ENCODE measurements at places on chromosomes 3 and 15.

DNA sequence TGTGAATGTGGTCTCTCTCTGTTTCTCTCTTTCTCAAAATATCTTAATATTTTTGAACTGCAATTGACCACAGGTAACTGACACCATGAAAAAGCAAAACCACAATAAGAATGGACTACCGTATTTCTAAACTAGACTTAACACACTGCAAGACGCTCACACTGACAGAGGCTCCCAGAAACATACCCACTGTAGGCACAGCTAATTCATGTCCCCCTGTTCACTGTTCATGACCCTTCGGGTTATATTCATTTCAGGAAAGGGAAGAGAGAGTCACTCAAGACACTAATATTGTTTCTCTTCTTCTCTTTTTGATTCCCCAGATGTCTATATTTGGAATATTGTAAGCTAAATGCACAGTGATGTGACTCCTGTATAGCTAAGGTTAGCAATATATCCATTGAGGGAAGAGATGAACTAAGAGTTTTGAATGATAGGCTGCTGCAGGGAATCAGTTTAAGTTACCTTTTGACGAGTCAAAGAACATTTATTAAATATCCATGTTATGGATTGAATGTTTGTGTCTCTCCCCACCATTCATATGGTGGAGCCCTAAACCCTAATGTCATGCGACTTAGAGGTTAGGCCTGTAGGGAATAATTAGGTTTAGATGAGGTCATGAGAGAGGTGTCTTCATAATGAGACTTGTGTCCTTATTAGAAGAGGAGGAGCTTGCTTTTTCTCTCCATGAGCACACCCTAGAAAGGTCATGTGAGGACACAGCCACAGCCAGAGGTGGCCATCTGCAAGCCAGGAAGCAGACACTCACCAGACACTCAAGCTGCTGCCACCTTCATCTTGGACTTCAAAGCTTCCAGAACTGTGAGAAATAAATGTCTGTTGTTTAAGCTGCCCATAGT is 216.6 kb upstream of the GRM7 start:
- peak; percentile 36 for DNase-seq

- no peak for DNase-seq
These were observed 4.3 kb downstream of the SLCO3A1 start for GRCh38 chr15:91857772-91858171.

DNA sequence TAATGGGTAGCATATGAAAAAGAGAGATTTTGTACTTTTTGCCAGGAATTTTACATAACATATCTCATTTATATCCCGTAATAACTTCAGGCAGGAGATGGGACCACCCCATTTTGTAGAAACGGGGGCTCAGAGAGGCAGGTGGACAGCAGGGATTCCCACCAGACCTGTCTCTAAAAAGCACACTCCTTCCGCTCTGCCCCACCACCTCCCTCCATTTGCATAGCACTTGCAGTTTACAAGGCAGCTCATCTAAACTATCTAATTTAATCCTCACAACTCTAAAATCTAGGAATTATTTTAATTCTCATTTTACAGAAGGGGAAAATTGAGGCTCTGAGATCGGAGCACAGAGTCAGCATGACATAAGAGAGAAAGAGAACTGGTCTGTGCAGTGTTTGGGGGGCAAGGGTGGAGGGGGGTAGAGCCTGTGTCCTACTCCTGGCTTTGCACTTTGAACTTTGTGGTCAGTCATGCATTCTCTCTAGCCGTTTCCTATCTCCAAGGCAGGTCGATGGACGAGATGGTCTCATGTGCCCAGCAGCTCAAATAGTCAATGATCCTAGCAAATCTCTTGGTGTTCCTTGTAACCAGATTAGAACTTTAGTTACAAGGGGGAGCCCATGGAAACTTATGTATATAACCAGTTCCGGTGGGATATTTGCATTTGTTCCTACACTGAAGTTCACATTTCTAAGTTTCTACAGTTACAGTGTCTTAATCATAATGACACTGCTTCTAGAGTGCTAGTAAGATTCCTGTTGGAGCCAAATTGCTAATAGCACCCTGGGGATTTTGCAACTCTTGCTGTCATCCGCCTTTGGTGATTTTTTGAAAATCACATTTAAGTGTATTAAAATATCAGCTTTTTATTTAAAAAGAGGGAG is 18.6 kb downstream of the CRYGS start:
- no peak for DNase-seq

DNA sequence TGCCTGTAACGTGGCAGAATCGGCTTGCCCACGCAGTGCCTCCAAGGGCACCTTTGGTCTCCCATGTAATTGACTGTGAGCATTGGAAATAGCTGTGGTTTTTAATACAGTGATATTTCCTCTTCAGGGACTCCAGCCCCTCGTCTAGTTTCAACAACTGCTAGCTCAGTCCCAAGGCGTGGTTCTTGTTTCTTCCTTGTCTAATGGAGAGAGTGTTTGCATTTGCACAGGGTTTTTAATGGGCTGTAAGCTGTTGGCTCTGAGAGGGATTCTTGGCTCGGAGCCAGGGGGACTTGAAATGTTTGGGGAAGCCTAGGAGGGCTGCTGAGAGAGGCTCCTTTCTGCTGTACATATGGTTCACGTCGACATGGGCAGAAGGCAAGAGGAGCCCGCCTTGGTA is 86.2 kb downstream of the THSD4 start:
- DNase-seq, result peak; percentile 71

GRCh38 chr3:164752812-164753211 is 325.5 kb downstream of the SI start:
- no peak for DNase-seq

DNA sequence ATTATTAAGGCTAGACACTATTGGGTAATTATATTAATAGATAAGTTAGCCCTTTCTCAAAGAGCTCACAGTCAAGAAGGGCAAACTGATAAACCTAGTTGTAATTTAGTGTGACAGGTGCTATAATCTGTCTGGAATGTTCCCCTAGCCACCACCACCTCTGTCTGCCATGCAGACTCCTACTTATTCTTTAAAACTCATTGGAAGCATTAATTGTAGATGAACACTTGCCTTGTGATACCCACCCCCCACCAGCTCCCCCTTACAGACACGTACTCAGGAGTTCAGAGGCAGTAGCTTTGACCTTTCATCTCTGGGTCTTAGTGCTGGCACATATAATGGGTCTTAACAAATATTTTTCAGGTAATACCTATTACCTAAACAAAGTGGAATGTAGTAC is 195.9 kb downstream of the TP63 start:
- DNase-seq, result no peak

- DNase-seq, result peak; percentile 97
These were observed at the start of gene ALCAM for GRCh38 chr3:105366326-105367062. Gene ALCAM, plus strand, starts transcription at chr3:105366909.

DNA sequence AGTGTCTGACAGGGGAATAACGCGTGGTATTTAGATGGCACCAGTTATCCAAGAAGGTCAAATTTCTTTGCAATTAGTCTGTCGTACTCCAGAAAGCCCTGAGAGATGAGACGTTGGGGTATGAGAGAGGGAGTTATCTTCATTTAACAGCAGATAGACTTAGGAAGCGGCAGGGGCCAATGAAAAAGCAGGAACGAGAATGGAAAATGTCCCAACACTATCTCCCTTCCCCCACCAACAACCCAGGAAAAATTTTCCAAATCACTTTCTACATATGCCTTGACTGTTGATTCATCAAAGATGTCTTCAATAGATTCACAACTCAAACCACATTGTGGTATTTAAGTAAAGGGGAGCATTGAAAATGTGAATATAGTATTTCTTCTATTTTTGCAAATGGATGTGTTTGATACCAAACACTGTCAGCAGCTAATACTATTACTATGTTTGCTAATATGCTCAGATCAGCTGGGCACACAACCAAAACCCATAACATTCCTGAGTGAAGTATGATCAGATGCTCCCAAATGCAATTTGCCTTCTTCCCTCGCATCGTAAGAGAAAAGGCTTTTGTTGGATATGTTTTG is 13.3 kb upstream of the GREM1 start:
- DNase-seq, result no peak

DNA sequence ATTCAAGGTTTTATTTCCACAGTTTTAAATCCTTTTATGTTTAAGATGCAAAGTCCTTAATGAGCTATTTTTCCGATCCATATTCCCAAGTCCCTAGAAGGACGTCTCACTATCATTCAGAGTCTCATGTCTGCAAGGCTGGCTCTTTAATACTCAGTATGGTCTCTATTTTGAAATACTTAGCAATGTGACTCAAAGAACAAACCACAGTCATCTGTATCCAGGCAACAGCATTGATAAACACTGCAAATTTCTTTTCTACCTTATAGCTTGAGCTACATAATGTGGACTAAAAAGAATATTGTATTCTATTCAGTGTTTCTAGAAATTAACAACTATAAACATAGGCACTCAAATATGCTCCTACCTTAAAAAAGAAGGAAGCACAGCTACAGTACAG is 588.3 kb upstream of the NAALADL2 start:
- DNase-seq, result no peak

DNA sequence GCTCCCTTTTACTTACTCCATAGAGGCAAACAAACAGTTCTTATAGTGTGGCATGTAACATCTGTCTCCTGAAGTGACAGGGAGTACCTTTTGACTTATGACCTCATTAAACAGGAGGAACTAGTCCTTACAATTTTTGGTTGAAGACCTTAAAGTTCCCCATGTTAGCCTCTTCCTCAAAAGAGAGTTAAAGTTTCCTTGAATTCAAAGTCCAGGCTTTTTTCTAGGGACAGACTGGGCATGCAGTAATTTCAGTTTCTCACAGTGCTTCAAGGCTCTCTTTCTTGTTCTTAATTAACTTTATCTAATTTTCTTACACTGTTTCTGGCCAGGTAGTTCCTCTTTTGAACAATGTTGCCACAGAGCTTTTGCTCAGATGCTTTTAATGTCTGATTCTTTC is 12.1 kb downstream of the GOLM2 start:
- DNase-seq, result no peak

DNA sequence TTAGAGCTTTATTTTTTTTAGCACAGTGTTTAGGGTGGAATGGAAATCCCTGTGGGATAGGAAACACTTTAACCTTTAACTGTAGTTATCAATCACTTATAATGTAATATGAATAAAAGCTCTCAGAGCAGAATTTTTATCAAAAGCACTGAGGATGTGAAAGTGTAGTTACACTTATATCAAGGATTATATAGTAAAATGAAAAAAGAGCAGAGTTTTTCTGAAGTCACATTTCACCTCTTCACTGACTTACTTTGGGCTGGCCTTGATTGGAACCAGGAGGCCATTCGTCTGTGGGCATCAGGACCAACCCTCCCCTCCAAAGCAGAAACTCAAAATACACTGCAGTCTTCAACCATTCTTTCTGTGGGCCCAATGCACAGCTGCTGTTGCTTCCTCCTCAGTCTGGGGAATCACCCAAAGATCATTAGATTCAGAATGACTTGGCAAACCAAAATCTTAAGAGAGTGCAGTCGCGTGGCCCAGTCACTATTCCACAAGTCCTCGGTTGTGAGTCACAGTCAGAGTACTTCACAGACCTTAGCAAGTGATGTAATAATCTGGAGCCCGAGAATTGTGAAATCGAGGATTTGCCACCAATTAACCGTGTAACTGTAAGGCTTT is 132.6 kb upstream of the COL8A1 start:
- DNase-seq, result no peak

DNA sequence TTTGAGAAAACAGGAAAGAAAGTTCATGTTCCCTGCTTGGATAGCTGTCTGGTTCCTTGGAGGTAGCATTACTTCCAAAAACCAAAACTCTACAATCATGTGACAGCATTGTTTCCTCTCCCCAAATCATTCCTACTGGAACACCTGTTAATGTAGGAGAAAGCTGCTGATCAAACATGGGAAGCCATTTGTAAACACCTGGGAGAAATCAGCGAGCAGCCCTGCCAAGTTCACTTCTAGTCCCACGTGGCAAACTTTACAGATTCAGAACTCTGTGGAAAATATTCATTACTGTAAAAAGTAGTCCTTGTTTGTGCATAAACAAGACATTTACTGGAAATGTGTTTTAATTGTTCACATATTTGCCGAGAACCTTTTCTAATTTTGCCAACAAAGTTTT is 275.5 kb upstream of the AZI2 start:
- no peak for DNase-seq

GRCh38 chr3:137792626-137793271 is 28.6 kb downstream of the SOX14 start:
- DNase-seq, result peak; percentile 51

DNA sequence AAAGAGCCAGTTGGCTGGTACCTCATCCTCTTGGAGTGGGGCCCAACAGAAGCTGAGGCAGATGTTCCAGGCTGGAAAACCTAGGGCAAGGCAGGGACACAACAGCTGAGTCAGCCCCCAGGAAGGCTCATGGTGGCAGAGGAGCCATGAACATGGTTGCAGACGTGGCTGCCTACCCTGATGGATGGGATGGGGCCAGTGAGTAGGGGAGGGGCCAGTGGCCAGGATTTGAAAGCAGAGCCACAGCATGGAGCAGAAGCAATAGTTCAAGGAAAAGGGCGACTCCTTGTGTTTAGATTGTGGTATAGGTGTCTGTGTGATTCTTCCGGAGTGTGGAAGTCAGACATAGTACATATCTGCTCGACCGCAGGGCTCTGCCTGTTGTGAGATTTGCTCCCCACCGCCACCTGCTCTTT is 24.2 kb downstream of the PXYLP1 start:
- no peak for DNase-seq

GRCh38 chr3:33317963-33318709 is 40.9 kb downstream of the FBXL2 start:
- no peak for DNase-seq

DNA sequence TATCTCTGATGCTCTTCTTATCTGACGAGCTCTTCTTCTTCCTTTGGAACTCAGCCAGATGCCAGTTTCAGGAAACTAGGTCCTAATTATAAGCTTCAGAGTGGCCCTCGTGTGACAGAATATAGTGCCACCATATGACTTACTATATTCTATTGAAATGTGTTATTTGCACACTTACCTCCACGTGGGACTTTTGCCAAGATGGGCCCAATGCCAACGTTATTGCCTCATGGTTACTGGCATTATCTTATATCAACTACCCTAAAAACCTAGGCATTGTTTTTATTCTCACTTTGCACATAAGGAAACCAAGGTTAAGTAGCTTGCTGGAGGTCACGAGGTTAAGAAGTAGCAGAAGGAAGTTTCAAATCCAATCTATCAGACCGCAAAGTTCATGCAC is 71.3 kb upstream of the SLCO3A1 start:
- no peak for DNase-seq

DNA sequence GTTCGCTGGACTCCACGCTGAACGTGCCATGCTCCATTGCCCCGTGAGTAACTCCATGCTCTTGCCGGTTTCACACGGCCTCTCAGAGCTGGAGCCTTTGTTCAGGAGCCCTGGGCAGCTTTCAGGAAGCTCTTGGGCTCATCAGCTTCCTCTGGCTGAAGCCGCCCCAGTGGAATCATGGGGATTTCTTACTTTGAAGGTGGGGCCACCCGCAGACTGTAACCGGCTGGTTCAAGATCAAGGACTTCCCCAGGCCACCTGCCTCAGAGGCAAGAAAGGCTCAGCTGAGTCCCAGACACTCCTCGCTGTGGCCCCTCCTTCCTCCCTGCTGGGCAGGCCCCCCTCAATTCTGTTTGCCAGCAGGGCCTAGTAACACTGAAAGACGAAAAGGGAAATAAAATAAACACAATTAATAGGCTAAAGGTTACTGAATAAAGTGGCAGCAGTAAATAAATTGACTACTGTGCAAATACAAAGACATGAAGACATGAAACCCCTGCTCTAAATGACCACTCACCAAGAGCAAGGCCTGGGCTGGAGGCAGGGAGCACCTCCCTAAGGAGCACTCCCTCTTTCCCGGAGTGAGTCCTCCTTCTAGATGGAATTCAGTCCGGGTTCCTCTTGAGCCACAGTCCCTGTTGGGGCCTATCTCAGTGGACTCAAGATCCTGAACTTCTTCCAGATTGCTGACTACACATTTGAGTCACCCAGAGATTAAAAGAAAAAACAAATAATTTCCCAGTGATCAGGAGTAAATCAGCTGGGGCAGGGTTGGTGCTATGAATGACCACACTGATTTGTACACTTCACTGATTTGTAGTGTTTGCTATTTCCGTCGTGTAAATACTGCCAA is 51.0 kb downstream of the ZDHHC19 start:
- no peak for DNase-seq
